ENCODE measurements at places on chromosomes 1 and 21.

GRCh38 chr1:245180496-245181157 lies 25.8 kb downstream of the KIF26B start:
- no peak for DNase-seq

GRCh38 chr1:185795181-185795580 lies 61.0 kb downstream of the HMCN1 start:
- no peak for DNase-seq

- DNase-seq = no peak
Measured at GRCh38 chr1:208935517-208936187, 647.9 kb upstream of the CAMK1G start.

GRCh38 chr1:26190373-26190987 lies at the start of gene CATSPER4:
Gene CATSPER4 (plus strand): TSS chr1:26190602. CDS start chr1:26190628, 26 bp downstream.
- DNase-seq = no peak

DNA sequence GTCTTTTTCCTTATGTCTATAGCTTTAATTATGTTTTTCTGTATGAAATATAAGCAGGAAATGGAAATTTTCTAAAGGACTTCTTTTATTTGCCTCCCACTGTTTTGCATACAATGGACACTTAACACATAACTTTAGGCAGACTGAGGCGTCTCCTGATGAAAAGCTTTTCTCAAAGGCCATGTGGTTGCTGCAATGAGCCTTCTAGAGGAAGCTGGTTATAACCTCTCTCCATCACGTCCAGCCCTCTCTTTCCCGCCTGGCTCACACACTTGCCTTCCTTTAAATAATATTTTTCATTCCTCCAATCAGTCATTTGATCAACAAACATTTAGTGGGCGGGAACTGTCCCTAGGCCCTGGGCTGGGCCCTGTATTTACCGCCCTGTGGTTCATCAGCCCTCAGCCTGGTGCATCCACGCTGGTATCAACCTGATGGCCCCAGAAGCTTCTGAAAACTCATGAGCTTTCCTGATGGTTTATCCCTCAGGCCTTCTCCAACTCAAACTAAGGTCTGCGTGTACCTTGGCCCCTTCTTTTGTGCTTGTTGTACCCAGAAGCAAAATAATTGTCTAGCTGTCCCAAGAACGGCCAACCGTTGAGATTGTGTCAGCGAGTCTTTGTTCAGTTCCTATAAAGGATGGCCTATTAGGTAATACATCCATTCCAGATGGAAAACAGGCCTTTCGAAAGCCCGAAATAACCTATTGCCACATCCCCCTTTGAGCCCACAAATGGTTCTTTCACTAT lies 75.3 kb upstream of the LYST start:
- no peak for DNase-seq

DNA sequence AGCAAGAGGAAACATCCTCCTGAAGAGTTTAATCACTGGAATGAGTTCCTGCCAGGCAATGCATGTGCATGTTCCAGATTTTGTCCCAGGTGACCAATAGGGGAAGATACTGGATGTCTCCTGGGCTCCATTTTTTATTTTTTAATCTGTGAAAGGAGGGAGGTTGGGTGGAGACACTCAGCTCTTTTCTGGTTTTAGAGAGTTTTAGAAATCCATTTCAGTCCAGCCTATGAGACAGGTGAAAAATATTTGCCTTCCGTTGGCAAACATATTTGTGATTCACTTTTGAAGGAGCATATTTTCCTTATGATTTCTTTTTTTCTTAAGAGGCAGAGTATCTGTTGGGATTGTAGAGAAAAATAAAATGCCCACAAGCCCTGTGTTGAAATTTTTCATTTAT lies 70.7 kb downstream of the ABCA4 start:
- no peak for DNase-seq

DNA sequence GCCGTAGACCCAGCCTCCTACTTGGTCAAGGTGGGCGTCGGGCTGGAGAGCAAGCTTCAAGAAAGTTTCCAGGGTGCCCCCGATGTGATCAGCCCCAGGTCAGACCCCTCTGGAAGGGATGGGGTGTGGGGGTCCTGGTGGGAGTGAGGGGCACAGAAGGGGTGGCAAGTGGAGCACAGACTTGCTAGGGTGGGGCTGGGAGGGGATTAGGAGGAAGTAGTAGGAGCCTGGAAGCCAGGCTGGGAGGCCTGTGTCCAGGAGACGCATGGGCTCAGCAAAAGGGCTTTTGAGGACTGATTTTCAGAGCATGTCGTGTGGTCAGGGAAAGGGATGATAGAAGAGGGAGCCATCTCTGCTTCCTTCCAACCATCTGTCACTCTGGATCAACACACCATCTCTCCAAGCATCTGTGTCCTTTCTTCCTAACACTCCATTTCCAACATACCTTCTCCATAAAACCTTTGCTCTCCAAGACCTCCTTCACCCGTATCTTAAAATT lies 8.5 kb downstream of the TRIM46 start:
- no peak for DNase-seq

- no peak for DNase-seq
Measured at GRCh38 chr1:208309771-208310170, 65.6 kb upstream of the PLXNA2 start.

DNA sequence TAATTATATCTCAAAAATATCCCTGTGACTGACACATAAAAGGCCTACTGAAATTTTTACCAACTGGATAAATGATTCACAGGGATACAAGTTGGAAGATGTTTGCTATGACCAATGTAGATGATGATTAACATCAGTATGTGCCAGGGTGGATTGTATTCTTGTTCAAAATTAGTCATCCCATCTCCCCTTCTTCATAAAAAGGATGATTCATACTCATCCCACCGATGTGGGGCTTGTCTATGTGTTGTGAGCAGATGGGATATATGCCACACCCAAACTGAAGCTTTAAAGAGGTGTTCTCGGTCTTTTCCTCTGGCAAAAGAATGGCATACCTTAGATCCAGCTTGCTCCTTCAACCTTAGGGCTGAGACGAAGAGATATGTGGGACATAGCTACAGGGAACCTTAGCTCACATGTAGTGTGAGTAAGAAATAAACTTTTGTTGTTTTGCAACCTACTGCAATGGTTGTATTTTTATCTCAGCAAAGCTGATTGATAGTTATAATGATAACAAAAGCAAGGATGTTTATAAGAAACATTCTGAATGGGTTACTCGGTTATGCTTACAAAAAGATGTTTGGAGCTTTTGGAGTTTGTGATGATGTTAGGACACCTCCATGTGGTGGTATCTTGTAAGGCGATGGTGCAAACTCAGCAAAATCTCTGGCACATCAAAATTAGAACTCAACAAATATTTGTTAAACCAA lies 29.4 kb downstream of the SPATA17 start:
- no peak for DNase-seq

DNA sequence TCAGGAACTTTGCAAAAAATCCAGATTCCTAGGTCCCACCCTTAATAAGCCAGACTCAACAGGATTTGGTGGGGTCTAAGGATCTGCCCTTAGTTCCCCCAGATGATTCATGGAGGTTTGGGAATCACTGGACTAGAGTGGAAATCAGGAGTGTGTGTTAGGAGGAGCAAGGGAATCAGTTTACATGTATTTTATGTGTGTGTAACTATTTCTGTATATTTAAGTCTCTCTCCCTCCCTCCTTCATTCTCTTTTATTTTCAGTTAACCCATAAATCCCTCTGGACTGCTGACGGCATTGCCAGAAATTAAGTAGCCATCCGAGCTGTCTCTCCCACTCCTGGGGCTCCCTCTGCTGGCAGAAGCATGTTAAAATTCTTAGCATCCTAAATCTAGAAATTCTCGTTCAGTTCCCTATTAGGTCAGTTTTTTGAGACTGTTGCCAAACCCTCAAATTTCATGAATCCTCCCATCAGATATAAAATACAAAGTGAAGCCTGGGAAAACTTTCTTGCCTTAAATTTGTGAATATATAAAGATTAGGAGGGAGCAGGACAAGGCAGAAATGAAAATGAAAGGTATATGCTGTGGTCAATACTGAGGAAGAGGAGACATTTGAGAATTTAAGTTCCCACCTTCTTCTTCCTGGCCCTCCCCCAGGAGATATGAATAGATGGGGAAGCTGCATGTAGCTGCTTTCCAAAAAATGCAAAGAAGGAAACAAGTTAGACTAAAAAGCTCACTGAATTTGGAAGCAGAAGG lies 11.7 kb upstream of the HSD11B1 start:
- peak; percentile 52 for DNase-seq

DNA sequence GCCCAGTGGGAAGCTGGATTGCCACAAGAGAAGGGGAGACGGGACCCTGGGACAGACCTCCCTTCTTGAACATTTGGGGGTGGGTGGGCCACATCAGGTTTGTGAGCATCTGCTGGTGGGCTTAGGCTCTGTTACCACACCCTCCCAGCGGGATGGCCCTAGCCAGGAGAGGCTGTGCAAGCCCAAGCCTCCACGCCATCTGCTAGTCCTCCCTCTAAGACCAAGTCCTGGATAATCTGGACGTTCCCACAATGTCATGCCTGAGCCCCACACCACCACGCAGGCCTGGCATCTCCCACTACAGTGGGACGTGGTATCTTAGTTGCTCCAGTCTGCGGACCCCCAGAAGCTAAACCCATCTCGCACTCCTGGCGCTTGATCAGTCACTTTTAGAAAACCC lies 3.7 kb upstream of the IBA57 start:
- DNase-seq = no peak

DNA sequence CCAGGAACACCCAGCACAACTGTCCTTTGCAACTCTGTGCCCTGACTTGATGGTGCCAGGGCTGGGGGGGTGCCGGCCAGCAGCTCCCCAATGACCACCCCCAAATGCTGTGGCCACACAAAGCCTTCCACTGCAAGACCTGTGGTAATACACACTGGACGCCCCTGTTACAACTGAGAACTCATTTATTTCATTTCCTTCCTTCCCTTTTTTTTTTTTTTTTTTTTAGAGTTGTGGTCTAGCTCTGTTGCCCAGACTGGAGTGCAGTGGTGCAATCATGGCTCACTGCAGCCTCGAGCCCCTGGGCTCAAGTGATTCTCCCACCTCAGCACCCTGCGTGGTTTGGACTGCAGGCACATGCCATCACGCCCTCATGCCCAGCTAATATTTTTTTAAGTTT lies 25.2 kb downstream of the TP73 start:
- no peak for DNase-seq

DNA sequence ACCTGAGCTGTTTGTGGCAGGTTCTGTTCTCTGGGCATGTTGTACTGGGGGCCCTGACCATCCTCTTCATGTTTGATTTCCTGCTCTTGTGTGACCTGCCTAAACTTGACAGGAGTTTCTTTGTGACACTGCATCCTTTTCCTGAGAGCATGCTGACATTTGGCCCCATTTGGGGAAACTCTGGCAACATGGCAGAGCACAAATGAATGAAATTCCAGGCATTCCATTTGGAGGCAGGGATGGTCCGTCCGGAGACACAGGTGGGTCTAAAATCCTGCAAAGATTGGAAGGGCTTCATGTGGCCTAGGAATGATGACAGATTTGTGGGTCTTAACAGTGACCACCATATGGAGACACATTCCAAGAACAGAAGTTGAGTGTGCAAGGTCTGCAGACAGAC lies 184.0 kb downstream of the FCRL5 start:
- no peak for DNase-seq

- DNase-seq = no peak
Measured at GRCh38 chr1:214640431-214641213, 37.6 kb downstream of the CENPF start.

DNA sequence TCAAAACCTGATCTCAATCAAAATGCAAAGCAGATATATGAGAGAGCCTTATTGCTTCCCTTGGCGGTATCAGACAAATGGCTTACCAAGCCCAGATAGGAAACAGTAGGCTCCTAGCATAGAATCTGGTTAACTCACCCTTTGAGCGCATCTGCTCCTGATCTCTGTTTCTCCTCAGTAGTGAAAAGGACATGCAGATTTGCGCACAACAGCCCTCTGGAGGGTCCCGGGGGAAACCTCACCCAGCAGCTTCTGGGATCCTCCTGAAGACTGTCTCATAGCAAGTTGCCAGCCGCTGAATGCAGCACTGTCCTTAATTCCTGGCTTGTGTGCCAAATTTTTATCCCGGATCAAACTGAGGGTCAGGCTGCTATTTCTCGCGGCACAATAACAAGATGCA lies 192.2 kb downstream of the FASLG start:
- no peak for DNase-seq

- DNase-seq = no peak
Measured at GRCh38 chr1:169999331-169999741, 75.2 kb downstream of the KIFAP3 start.

DNA sequence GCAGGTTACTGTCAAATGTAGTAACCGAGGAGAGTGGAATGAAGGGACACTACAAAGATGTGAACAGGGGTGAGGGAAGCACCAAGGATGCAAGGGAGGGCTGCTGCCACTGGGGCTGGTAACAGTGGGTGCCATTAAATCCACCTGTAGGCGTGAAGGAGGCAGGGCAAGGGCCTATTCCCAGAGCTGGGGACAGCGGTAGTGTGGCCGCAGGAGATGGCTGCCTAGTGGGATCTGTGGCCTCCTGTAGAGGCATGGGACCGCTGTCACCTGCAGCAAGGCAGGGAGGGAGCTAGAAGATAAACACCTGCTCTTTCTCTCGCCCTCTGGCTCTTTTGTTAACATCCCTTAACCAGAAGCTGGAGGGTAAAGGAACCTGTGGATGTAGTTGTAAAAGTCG lies 80.5 kb upstream of the CNIH3 start:
- no peak for DNase-seq

GRCh38 chr1:3249631-3250501 lies 180.9 kb downstream of the PRDM16 start:
- no peak for DNase-seq

DNA sequence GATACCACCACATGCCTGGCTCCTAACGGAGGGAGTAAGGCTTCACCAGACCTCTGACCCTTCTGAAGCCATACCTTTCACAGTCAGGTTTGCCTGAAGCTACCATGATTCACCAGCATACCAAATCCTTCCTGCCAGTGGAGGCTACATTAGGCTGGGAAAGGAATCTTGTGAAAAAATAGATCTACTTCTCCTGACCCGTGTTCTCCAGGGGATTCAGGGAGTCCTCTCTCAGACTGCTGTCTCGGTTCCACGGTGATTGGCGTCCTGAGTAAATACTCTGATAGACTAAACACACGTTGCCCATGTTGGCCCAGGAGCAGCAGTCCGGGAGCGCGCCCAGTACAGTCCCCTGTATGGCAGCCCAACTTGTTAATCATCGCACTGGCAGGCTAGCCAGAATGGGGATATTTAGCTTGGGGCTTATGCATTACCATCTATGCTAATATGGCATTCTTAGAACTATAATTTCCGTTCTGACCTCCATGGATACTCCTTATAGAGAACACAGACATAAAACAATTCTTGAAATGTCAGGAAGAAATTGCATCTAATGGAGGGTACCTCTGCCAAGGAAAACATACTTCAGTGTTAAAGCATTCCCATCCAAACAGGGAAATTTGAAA lies 173.2 kb downstream of the ROR1 start:
- DNase-seq = no peak

All from nucleus accumbens (tissue), 56 donors.